ENCODE measurements at places on chromosomes 6 and 20.

- no peak for DNase-seq
These were observed 13.8 kb upstream of the FUCA2 start for GRCh38 chr6:143525356-143525755.

- no peak for DNase-seq
These were observed 4.0 kb upstream of the ZMYND8 start for GRCh38 chr20:47360297-47361056.

GRCh38 chr6:38149531-38149930 lies 330.0 kb downstream of the ZFAND3 start:
- no peak for DNase-seq

DNA sequence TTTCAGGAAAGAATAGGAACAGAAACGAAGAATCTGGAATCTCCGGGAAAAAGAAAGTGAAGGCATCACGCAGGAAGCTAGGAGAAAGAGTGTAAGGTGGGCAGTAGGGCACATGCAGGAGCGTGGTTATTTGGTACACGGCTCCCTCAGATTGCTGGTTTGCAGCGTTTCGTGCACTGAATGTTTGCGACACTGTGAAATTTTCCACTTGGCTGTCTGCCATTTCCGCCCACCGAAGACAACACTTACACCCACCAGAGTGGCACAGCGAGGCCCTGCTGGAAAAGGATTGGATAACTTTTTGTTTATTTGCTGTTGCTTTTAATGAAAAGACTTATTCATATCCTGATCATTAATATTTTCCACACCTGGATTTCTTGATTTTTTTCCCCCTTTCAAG lies 248.3 kb downstream of the GMPR start:
- peak; percentile 61 for DNase-seq

GRCh38 chr6:90319044-90319443 lies 22.4 kb upstream of the BACH2 start:
- no peak for DNase-seq
